ENCODE measurements at places on chromosomes 16 and 17. TPM values are rescaled to one million over a fixed set of nuclear protein-coding genes. Genes with fewer than 3 reads are reported as not detected.

Gene CLEC10A
- total RNA-seq, result 4.4 TPM

Gene HNF1B
- total RNA-seq, result not detected

Gene EMP2
- 96.4 TPM for total RNA-seq

Gene NTN1
- 28.4 TPM for total RNA-seq

Gene SLC6A2
- total RNA-seq, result not detected

Gene PLA2G15
- 33.8 TPM for total RNA-seq

Gene SPATA22
- total RNA-seq, result 0.50 TPM

Gene TNS4
- total RNA-seq, result not detected

Gene VAT1L
- 17.7 TPM for total RNA-seq

Gene KRT33A
- total RNA-seq, result not detected

Gene CNTD1
- total RNA-seq, result 0.10 TPM

Gene AHSP
- not detected for total RNA-seq

Gene ENPP7
- total RNA-seq, result not detected

Gene CHAD
- total RNA-seq, result 0.32 TPM

Gene CCL13
- 0.82 TPM for total RNA-seq

All from left ventricle myocardium superior (tissue), 1 donor.